CD4-positive, alpha-beta T cell treated with Interleukin-6 at 100 ng/mL for 8 hours (primary cell): ENCODE measurements at places on chromosomes 7 and 10.

DNA sequence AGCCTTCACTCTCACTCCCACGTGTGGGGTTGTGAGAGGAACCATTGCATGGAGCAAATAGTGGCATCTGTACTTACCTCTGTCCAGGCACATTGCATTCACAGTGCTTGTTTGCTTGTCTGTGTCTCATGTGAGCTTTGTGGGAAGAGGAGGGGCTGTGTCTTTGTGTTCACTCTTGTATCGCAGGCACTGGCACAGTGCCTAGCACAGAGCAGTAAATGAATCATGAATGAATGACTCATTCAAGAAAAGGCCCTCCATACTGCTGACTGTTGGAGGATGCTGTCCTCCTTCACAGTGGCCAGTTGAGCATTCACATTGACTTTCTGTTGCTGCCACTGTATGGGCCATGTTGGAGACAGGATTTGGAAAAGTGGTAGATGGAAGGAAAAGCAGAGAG, 125.3 kb downstream of the SORCS3 start:
- no peak for DNase-seq

DNA sequence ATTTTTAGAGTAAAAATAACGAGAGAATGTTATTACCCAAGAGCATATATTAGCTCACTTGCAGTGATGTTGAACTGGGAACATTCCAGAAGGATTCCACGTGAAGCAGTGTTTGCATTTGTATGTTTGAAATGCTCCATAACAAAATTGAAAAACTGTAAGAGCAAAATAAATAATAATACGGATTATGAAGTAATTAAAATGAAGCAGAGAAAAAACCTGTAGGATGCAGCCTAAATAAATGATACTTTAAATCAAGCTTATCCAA, 203.3 kb downstream of the BAMBI start:
- DNase-seq = no peak

- DNase-seq = no peak
Measured at GRCh38 chr7:116547347-116547746, 22.5 kb downstream of the CAV1 start.

- peak; percentile 29 for DNase-seq
Measured at GRCh38 chr10:101291331-101292193, 62.3 kb upstream of the LBX1 start.

DNA sequence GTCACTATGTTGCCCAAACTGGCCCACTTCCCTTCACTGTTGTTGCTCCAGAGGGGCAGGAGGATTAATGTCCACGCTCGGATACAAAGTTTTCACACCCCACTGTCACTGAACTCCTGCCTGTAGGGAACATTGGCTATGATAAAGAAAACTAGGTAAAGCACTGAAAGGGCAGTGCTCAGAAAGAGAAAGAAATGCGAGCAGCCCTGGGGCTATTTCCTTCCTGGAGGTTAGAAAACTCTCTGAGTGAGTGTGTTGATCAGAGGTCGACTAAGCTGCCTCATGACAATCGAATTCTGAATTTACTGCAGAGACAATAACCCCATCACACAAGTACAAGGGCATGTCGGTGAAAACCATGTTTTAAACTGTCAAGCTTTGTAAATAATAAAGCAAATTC, 227.2 kb upstream of the PITRM1 start:
- no peak for DNase-seq

- DNase-seq = no peak
Measured at GRCh38 chr10:77504196-77504872, 133.3 kb downstream of the KCNMA1 start.

GRCh38 chr10:122495406-122496340, 34.3 kb downstream of the HTRA1 start:
- DNase-seq = peak; percentile 22

- no peak for DNase-seq
Measured at GRCh38 chr10:47396311-47396717, 12.2 kb upstream of the ZNF488 start.

DNA sequence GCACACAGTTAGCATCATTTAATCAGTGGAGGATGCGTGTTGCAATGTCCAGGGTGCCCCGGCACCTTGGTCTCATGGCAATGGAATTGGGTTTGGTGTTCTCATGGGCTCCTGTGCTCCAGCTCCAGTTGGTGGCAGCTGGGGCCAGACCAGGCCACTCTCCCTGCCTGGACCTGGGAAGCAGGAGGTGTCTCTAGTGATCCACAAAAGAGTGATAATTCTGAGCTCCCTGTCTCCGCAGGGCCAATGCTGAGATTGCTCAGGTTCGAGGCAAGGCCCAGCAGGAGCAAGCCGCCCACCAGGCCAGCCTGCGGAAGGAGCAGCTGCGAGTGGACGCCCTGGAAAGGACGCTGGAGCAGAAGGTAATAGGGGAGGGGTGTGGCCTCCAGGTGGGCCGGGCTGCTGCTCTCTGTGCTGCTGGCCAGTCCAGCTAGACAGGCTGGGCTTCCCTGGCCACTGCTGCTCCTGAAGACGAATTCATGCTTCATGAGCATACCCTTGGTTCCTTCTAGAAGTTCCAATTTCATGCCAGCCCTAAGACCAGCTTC, 21.7 kb upstream of the BTBD16 start:
- no peak for DNase-seq

DNA sequence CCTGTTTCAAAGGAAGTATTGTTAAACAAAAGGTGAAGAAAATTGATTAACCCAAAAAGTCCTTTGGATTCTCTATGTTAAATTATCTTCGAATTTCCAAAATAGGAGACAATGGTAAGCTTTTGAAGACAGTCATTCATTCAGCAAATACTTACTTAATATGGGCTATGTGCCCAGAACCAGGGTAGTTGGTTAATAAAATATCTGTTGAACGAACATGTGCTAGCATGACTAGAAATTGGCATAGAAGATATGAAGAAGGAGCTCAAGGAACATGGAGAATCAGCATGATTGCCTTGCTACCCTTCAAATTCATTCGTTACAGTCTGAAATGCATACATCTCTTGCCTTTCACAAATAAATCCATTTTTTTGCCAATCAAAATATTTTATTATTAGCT, 123.1 kb upstream of the RHEB start:
- DNase-seq = no peak

GRCh38 chr7:140593672-140593982, 47.0 kb downstream of the DENND2A start:
- no peak for DNase-seq

- no peak for DNase-seq
Measured at GRCh38 chr7:24972991-24973390, 7.0 kb downstream of the OSBPL3 start.

GRCh38 chr10:4851846-4852245, 25.8 kb downstream of the AKR1E2 start:
- no peak for DNase-seq

- DNase-seq = no peak
Measured at GRCh38 chr7:67496589-67496988, 500.0 kb downstream of the TYW1 start.

DNA sequence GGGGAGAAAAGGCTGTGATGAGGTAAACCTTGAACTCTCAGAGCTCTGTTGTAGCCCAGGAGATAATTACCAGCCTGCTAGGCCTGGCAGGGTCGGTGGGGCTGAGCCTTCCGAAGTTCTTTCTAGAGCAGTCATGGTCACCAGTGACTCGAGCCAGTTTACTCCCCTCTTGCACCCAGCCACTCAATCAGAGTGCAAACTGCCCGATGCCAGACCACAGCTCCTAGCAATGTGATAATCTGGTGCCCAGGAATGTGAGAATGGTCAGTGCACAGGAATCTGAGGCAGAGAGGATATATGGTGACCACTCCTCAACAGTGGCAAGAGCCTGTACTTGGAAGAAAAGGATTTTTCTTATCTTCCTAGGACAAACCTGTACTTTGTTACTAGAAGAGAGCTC, 46.4 kb upstream of the KMT2E start:
- DNase-seq = no peak

DNA sequence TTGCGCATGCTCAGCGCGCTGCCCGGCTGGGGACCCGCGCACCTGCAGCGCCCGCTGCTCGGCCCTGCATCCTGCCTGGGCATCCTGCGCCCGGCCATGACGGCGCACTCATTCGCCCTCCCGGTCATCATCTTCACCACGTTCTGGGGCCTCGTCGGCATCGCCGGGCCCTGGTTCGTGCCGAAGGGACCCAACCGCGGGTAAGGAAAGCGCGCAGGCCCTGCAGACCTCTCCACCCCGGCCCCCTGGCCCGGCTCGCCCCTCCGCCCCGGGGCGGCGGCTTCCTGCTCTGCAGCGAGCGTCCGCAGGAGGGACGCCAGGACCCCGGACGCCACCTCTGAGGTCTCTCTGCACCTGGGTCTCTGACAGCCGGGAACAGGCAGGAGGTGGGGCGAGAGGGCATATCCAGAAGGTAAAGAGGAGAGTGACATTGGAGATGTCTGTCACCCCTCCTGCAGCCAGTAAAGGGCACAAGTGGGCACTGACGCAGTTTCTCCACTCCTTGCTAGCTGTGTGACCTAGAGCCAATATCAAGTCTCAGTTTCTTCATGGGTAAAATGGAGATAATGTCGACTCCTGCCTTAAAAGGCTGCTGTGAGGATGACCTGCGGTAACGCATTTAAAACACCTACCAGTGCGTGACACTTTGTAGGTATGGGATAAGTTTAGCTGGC, 338 bp downstream of the ATP6V0E2 start:
- no peak for DNase-seq

- no peak for DNase-seq
Measured at GRCh38 chr7:99468336-99468918, 2.5 kb upstream of the ATP5MF start.

DNA sequence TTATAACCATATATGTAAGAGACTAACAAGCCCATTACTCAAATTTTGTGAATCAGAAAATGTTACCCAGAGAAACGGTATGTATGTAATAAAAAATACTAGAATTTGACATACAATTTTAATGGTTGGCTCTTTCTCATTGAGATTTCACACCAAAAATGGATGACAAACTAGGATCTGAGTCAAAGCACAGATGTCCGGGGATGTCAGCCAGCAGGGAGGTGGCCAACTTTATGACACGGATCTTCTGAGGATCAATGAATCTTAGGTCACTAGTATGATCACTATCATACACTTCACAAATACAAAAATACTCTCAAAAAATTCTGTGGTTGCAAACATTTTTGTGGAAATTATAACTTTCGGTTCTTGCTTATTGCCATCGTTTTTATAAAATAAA, 173.5 kb upstream of the NFE2L3 start:
- DNase-seq = no peak

- DNase-seq = no peak
Measured at GRCh38 chr7:68839014-68839413, 759.3 kb upstream of the AUTS2 start.

- DNase-seq = no peak
Measured at GRCh38 chr10:51117053-51117660, 42.9 kb downstream of the PRKG1 start.

GRCh38 chr10:113108194-113108835, 158.3 kb downstream of the TCF7L2 start:
- DNase-seq = no peak

GRCh38 chr7:17681965-17682364, 258.3 kb downstream of the SNX13 start:
- DNase-seq = no peak

DNA sequence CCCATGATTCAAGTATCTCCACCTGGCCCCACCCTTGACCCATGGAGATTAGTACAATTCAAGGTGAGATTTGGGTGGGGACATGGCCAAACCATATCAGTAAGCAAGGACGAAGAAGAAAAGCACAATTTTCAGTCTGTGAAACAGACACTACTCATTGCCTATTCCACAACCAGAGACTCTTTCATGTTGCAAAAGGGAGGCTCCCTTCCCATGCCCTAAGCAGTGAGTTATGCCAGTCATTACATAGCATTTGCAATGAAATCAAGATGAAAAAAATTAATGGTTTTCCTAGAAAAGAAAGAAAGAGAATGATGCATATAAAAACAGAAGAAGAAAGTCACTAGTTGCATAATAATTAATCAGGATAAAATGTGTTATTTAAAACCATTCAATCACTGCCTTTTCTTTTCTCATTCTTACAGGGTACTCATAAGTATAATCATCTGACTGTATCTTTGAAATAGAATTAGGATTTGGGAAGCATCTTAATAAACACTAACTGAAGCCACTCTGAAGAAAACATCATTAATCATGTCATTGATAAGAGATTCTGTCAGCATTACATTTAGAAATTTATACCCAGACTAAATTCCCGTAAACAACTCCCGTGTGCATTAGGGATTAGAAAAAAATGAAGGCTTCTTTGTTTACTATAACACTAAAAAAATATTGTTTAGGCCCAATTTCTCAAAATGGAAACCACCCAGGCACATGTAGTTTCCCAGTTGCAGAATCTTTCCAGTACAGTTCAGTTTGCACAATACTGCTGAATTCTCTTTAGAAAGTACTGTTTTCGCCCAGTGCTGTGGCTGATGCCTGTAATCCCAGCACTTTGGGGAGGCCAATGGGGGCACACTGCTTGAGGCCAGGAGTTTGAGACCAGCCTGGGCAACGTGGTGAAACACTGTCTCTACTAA, 9.1 kb downstream of the PRPS1L1 start:
- no peak for DNase-seq

DNA sequence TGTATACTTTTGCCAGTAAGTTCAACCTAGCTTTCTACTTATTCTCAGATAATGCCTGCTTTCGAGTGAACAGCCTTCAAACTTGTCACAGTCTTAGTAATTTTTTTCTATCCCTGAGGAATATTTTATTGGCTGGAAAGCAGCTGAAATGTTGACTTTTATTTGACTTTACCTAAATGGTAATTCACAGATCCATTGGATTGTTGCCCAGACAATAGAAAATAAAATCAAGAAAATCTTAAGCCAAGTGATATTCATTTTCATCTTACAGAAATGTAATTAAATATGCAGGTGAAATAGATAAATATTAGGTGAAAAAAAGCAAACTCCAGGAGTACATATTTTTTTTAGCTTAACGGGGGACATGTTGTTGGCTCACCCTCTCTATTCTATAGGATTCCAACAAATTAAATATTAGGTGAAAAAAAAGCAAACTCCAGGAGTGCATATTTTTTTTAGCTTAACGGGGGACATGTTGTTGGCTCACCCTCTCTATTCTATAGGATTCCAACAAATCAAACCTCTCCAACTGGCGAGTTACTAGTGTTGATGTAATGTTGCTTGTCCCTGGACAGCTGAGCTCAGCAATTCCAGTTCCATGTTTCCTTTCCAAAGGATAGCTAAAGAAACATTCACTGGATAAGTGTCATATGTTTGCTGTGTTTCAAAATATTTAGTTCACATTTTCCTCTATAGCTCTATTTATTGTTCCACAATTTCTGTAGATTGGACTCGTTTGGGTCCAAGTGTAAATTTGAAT, 4.2 kb downstream of the TMEM26 start:
- no peak for DNase-seq

DNA sequence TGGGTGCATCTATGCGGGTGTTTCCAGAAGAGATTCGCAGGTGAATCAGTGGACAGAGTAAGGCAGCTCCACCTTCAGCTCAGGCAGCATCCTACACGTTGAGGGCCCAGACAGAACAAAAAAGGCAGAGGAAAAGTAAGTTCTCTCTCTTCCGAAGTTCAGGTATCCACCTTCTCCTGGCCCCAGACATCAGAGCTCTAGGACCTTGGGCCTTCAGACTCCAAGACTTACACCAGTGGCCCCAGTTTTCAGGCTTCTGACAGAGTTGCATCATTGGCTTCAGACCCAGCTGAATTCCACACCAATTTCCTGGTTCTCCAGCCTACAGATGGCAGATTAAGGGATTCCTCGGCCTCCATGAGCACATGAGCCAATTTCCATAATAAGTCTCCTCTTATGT, 102.2 kb upstream of the GPR26 start:
- DNase-seq = no peak

- DNase-seq = no peak
Measured at GRCh38 chr10:130440494-130440893, 304.3 kb downstream of the GLRX3 start.
